ENCODE measurements at places on chromosomes 7 and 10. TPM values are rescaled to one million over a fixed set of nuclear protein-coding genes. Genes with fewer than 3 reads are reported as not detected.

DNA sequence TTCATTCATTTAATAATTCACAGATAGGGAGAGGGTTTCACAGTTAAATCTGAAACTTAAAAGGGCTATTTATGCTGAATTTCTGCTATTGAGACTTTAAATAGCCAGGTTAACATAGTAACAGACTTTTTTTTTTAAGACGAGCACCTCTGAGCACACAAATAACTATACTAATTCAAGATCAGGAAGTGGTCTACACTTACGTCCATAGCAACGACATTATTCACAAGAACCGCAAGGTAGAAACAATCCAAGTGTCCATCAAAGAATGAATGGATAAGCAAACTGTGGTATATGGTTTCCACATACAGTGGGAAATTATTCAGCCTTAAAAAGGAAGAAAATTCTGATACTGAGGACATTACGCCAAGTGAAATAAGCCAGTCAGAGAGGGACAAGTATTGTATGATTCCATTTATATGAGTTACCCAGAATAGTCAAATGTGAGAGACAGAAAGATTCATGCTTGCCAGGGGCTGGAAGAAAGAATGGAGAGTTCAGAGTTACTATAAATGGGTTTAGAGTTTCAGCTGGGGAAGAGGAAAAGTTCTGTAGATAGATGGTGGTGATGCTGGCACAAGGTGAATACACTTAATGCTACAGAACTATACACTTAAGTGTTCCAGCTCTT is 140.3 kb upstream of the LAMB4 start:
- DNase-seq, result no peak

GRCh38 chr7:116495736-116496135 is 3.8 kb upstream of the CAV2 start:
- no peak for DNase-seq

GRCh38 chr10:119315128-119316001 is 108.0 kb downstream of the GRK5 start:
- DNase-seq, result peak; percentile 83

Gene SMIM30
- 32.1 TPM for total RNA-seq
